ENCODE measurements at places on chromosomes 2 and 18.
A peak's percentile ranks its signal among the peaks of the same experiment; 100 is the strongest.

GRCh38 chr18:63187791-63188460 is 131.6 kb downstream of the BCL2 start:
- DNase-seq: no peak

- DNase-seq: no peak
These were observed 1.1 kb downstream of the VAMP8 start for GRCh38 chr2:85578243-85579180.

DNA sequence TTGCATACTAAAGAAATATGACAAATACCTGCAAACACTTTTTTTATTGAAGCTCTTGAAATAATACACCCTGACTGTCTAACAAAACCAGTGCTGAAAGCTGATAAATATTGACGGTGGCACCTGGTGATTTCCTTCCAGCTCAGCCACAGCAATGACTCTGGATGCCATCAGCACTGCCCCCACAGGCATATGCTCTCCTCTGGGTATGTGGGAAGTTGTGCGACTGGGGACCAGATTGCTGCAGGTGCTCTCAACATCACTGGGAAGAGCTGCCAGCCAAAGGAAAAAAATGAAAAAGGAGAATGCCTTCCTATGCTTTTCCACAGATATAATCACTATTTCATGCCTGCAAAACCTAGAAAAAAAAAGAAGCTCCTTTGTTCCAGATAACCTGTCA is 141.5 kb downstream of the PIGN start:
- no peak for DNase-seq

- no peak for DNase-seq
These were observed 385.4 kb upstream of the NXPH2 start for GRCh38 chr2:139165601-139166000.

DNA sequence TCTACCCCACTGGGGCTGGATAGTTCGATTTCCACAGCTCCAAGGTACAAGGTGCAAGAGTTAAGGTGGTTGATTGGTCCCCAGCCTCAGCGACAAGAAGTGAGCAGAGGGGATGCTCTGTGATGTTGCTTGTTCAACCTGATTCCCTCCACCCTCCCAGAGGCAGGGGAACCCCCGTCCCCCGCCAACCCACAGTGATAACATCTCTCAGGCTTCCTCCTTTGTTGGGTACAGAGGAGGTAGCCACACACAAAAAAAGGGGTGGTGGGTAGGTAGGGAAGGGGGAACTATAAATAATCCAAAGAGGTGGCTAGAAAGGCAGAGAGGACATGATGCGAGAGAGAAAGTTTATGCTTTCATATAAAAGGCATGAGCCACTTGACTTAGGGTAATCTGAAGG is 192.9 kb upstream of the POU3F3 start:
- DNase-seq: no peak

- no peak for DNase-seq
These were observed 147.1 kb upstream of the BOD1L2 start for GRCh38 chr18:56999823-57000222.

DNA sequence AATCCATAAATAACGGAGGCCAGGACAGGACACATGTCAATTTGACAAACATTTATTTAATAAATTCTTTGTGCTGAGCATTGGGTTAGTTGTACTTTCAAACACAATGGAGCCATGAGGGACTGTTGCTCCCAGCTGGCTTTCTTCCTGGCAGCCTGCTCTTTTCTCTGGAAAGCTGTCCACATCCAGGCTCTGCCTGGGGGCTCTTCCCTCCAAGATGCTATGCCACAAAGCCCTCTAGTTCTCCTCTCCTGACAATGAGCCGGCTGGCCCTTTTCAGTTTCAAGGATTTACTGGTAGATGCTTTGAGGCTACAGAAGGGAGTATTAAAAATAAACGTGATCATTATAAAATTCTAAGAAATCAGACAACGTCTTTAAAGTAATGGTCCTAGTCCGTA is 44.1 kb upstream of the SLC14A2 start:
- DNase-seq: no peak

GRCh38 chr18:50277942-50278341 is 3.4 kb downstream of the MBD1 start:
- DNase-seq: peak; percentile 73

GRCh38 chr2:8568543-8569302 is 113.1 kb upstream of the ID2 start:
- DNase-seq: no peak

DNA sequence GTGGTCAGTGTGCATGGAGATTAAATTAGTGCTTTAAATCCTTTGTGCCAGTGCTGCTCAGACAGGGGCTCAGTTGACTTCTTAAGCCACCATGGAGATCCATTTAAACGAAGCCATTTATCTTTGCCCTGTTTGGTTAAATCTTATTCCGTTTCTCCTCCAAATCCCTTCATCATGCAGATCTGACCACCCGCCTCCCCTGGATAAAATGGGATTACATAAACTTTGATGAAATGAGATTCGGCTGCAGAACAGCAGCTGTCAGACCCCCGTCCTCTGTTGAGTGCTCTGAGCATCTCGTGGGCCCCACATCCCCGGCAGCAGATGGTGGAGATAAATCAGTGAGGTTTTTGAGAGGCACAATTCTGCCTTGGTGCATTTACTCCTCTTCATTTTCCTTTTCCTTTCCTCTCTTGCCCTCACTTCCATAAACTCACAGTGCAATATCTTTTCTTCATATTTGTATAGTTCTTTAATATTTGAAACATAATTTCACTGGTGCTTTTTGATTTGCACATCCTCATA is 84.4 kb upstream of the TWIST2 start:
- no peak for DNase-seq

GRCh38 chr18:14941256-14941655 is 193.3 kb downstream of the ANKRD30B start:
- no peak for DNase-seq

DNA sequence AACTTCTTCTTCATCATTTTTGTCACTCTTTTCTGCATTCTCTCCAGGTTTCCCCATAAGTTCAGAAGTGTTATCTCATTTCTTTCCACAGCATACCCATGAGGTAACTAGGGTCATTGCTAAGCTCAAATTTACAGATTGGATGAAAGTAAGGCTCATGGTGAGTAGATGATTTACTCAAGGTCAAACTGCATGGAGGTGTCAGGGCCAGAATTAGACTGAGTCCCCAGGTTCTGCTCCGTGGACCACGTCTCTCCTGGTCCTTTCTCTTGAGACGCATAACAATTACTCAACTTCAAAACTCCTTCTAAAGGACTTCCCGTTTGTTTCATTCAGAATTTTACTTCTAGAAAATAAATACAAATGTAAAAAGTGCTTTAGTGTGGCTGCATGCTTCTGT is 43.4 kb downstream of the SMIM21 start:
- no peak for DNase-seq
